ENCODE measurements at places on chromosomes 16 and 17. TPM values are rescaled to one million over a fixed set of nuclear protein-coding genes. Genes with fewer than 3 reads are reported as not detected.
A peak's percentile ranks its signal among the peaks of the same experiment; 100 is the strongest.

SLC38A8 gene
- total RNA-seq: not detected

TMEM235 gene
- not detected for total RNA-seq

GRCh38 chr16:15765880-15766279 is 90.9 kb downstream of the MYH11 start:
- DNase-seq: peak; percentile 20

GRCh38 chr16:75229172-75230031 is 10.6 kb downstream of the CTRB1 start:
- no peak for DNase-seq

DNA sequence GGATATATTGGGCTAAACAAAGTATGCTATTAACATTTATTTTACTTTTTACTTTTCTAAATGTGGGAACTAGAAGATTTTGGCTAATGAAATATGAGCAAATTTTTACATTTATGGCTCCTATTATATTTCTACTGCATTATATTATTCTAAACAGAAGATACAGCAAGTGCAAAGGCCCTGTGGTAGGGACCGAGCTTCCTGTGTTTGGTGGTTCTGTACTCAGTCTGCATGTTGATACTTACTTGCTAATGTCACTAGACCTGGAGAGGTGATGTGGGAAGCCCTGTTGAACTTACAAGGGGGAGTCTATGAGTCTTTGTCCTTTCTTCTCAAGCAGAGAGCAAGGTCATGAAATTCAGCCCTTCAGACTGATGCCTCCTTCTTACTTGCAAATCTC is 10.0 kb upstream of the IRX3 start:
- no peak for DNase-seq

- DNase-seq: no peak
Measured at GRCh38 chr17:4241535-4241934, 22.2 kb downstream of the ANKFY1 start.

DNA sequence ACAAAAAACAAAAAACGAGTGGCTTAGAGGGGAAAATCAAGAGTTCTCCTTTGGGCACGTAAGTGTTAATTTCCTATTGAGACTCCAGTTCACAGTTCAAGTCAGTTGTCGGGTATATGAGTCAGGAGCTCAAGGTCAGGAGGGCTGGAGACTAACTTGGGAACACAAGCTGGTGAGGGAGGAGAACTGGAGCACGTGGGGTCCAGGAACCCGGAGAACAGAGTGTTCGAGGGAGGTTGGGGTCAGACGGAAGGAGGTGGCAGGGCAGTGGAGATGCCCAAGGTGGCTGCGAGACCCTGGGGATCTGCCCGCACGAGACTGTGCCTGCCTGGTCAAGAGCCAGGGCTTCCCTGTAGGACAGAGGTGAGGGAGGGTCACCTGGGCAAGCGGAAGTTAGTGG is 12.0 kb downstream of the ALDH3A1 start:
- no peak for DNase-seq

- no peak for DNase-seq
Measured at GRCh38 chr16:88459366-88460073, 6.4 kb downstream of the ZFPM1 start.

Measured in neural crest cell (in vitro differentiated cells).